Cardiac muscle cell (in vitro differentiated cells and primary cell): ENCODE measurements at places on chromosomes 4 and X. TPM values are rescaled to one million over a fixed set of nuclear protein-coding genes. Genes with fewer than 3 reads are reported as not detected.

DNA sequence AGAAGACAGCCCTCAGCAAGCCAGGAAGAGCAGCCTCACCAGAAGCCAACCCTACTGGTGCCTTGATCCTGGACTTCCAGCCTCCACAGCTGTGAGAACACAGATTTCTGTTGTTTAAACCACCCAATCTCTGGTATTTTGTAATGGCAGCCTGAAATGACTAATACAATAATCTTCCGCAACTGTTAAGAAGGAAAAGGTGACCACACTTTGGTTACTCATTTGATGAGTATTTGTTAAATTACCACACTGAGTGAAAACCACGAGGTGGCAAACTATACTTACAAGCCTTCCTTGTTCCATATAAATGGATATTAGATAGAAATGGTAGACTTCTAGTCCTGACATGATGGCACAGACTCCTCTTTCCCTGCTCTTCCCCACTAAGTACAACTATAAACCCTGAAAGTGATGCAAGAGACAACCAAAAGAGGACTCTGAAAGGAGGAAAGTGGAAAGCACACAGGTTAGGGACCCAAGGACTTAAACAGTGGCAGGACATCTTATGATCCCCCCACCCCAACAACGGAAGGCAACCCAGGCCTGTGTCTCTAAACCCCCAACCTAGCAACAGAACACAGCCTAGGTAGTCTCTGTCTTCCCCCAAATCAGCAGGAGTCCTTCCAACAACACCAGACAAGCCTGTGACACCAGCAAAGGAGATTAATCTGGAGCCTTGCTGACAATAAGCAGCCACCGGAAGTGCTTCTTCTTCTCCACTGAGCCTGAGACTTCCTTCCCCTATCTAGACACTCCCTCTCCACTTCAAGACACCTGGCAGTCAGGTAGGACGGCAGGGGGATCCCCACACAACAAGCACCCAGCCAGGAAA, 12.3 kb downstream of the ZNF182 start:
- DNase-seq: peak; percentile 67

Gene PLS3
- 168 and 218 TPM in 2 replicates for polyA plus RNA-seq

DNA sequence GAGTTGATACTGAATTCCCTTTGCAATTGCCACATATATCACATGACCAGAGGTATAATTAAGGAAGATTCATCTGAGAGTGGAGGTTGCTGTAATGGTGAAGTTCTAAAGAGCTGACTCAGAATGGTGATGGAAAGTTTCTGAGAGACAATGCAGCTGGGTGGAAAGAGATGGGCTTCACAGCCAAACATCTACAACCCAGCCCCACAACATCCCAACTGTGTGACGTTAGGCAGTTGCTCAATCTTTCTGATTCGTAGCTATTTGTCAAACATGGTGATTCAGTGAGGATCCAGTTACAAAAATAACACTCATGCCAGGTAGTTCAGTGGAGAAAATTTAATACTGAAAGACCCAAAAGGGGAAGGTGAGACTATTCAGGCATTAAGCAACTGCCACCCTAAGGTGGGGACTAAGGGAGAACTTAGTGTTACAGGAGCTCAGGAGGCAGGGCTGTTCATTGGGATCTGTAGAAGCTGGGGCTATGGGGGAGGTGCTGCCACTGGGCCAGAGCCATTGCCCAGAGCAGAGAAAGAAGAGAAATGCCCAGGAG, 6.9 kb upstream of the AFF1 start:
- no peak for DNase-seq

- peak; percentile 32 for DNase-seq
Measured at GRCh38 chr4:145278341-145279121, 98.1 kb upstream of the OTUD4 start.

GRCh38 chr4:151458148-151458547, 49.2 kb downstream of the FHIP1A start:
- no peak for DNase-seq

DNA sequence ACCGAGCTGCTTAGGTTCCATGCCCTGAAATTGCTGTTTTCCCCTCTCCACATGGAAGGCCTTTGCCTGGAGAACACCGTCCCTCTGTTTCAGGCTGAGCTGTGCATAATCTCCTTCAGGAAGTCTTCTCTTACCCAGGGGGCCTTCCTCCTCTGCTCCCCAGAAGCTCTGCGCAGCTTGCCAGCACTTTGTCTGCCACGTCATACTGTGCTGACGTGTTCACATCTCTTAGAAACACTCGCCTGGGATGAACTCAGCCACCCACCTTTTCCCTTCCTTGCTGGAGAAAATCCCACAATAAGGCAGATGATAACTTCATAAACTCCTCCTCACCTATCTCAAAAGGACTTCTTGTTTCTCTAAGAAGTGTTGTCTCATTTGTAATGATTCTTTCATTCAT, 110.7 kb downstream of the ARHGAP10 start:
- DNase-seq: no peak

DNA sequence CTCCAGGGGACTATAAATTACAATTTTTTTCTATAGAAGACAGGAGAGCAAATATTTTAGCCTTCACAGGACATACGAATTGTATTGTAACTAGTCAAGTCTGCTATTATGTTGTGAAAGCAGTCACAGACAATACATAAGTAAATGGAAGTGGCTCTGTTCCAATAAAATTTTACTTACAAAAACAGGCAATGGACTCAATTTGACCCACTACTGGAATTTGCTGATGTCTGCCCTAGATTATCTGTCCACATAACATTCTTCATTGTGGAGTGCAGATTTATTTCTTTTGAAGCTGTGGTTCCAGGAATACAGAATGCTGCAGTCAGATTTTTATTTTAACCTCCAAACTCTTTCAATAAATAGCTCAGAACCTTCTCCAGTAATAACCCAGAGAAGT, 330.3 kb downstream of the PPP4R3C start:
- DNase-seq: no peak

Gene IL3RA
- 3.4 and 5.3 TPM in 2 replicates for polyA plus RNA-seq

GRCh38 chr4:108795733-108796132, 32.9 kb upstream of the ETNPPL start:
- no peak for DNase-seq
